ENCODE measurements at places on chromosomes 3 and 15.

GRCh38 chr15:73934281-73934680 lies 8.0 kb downstream of the LOXL1 start:
- no peak for DNase-seq

DNA sequence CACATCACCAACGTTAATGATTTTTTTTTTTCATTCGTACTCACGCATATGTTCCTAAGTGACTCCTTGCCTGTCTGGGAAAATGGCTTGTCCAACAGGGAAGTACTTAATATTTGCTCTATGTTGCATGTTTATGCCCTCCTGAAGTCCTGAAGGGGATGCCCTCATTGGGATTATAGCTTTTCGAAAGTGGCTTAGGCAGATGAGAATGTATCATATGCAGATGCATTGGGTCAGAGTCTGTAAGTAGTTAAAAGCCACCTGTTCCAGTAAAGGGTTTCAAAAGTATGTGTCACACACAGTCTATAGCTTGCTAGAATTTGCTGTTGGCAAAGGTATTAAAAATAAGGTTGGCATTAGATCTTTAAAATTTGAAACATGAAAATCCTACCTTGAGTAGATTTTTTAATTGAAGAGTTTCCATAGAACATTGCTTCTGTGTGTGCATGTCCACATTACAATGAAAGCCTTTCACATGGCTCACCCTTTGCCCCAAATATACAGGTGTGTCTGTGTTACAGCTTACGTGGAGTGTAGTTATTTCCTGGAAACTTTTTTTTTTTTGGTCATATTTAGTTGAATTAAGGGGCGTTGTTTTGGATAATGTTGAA lies 2.1 kb downstream of the ABHD17C start:
- DNase-seq: no peak

DNA sequence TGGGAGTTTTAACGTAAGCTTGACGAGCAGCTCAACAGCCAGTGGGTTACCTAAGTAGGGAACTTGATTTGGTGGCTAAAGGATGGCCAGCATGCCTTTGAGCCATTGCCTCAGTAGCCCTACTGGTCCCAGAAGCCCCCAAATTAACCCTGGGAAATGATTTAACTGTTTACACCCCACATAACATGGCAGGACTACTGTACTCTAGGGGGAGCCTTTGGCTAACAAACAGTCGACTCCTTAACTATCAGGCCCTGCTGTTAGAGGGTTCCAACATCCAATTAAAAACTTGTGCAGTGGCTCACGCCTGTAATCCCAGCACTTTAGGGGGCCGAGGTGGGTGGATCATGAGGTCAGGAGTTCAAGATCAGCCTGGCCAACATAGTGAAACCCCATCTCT lies 9.4 kb upstream of the SMCO1 start:
- no peak for DNase-seq

DNA sequence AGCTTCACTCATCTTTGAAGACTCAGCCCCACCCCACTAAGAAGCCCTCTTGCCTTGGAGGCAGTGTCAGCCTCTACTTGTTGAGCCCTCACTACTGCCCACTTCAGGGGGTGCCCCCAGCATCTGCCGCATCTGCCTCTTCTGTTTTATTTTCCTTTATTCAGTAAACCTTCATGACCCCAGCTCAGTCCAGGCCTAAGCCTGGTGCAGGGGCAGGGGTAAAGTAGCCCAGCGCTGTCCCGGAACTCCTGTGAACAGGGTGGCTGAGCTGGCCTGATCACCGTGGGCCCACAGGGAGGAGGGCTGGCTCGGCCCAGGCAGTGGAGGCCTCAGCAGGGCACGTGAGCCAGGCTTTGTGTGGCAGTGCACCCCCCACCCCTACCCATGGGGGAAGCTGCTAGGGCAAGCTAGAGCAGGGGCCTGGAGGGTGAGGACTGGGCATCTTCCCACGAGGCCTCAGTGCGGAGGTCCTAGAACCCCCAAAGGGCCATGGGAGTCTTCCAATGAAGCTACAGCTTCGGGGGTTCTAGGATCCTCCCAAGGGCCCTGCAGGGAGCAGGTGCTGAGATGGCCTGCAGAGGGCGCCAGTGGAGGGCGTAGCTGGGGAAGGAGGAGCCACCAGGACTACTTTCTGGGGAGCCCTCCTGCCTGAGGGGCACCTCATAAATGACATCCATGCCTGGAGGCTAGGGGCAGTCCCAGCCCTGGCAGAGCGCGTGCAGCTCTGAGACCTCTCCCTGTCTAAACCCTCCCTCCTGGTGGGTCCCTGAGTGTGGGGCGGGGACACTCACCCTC lies 36.0 kb downstream of the TSPAN3 start:
- no peak for DNase-seq

GRCh38 chr3:112629425-112629824 lies 11.5 kb downstream of the CCDC80 start:
- DNase-seq: no peak

- no peak for DNase-seq
Measured at GRCh38 chr3:65728138-65728537, 310.6 kb downstream of the MAGI1 start.

GRCh38 chr15:22944651-22945050 lies 35.5 kb downstream of the CYFIP1 start:
- DNase-seq: no peak

- no peak for DNase-seq
Measured at GRCh38 chr3:157154563-157155330, 5.2 kb downstream of the CCNL1 start.

- DNase-seq: no peak
Measured at GRCh38 chr3:102053375-102053989, 204.2 kb downstream of the NFKBIZ start.

DNA sequence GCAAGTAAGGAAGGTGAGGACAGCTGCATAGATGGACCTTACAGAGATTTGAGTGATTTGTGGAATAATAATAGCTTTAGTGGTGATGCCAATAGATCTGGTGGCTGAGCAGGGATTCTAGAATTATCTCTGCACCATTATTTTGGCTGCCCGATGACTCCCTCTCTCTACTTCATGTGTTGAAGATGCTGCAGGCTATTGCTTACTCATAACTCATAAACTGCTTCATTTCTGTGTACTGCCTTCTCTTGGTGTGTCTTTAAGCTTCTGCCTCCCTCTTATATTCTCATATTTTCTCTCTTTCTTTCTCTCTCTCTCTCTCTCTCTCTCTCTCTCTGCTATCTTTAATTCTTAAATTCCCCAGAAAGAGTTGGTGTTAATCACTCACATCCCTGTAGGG lies 256.0 kb upstream of the TRIM42 start:
- no peak for DNase-seq

DNA sequence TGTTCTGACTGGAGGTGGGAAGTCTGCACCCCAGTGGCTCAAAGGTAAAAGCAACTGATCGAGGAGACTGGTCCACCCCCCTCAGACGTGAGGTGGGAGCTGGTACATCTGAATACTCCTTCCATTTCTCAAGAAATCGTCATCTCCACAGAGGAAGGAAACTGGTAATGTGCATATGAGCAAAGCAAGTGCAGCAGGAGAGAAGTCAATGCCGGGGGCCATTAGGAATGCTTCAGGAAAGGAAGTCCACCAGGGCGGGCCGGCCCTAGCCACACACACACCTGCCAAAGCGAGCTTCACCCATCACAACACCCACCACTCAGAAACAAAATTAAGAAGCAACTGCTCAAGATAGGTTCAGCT lies 8.5 kb downstream of the TBC1D2B start:
- DNase-seq: no peak

GRCh38 chr3:166743481-166744134 lies 636.5 kb downstream of the ZBBX start:
- DNase-seq: no peak

DNA sequence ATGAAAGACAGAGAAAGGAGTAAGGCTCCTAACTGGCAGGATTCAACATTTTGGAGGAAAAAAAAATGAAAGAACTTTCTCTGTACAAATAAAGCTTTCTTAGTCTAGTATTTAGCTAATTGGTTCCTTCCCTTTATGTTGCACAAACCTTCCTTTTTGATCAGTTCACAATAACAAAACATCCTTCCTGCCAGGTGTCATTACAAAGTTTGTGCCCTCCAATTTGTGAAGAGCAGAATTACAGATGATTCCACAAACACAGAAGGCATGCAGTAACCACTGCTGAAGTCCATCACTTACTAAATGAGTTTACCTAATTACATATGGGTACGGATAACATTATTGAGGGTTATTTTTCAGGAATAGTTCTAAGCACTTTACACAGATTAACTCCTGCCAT lies 179.9 kb downstream of the FMN1 start:
- DNase-seq: no peak

GRCh38 chr3:185823078-185824044 lies 1.5 kb downstream of the IGF2BP2 start:
- no peak for DNase-seq

DNA sequence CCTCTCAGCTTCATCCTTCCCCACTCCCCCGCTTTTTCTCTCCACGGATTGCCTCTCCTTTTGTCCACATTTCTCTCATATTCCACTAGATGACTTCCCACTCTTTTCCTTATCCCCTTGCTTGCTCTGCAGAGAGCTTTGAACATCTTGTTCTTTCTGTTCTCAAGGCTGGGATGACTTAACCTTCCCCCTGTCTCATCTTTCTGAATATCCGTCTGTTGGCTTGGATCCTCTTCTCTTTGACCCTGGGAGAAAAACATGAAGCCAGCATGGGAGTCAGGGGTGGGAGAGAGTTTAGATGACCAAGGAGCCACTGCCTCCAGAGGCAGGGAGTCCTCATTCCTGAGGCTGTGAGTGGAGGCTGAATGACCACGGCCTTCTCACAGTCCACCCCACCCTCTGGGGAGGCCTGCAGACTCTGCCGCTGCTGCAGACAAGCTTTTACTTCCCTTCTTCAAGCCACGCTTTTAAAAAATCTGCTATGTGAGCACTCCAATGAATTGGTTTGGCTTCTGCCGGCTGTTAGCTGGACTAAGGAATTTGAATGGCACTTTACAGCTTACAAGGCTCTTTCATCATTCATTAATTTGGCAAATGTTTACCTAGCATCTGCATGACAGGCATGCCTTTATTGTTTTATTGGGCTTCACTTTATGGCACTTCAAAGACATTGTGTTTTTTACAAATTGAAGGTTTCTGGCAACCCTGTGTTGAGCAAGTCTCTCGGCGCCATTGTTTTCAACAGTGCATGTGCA lies 111.6 kb upstream of the SLC6A6 start:
- no peak for DNase-seq

- DNase-seq: no peak
Measured at GRCh38 chr3:45986303-45986982, 9.2 kb downstream of the FYCO1 start.

DNA sequence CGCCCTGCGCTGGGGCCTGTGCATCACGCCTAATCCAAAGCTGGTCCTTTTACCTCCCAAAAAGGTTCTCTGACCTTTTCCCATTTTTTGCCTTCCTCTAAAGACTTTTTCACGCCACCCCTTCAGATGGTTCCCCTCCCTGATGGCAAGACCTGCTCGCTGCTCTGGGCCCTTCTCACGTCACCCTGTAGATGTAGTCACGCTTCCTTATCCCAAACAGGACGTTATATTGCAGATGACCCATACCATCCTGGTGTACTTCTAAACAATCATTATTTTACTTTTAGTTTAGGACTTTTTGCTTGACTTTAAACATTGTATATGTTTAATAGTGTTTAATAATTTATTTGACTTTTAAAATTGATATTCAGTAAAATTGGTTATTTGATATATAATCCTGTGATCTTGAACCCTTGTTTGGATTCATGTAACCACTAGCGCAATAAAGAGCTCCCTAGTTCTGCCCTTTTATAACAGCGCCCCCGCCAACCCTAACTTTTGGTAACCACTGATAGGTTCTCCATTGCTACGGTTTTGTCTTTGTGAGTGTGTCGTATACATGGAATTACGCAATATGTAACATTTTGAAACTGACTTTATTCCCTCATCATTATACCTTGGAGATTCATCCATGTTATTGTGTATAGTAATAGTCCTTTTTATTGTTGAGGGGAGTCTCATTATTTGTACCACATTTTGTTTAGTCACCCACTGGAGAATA lies 159.0 kb upstream of the CHRNA7 start:
- DNase-seq: no peak

- no peak for DNase-seq
Measured at GRCh38 chr15:100879464-100880138, at the start of gene ALDH1A3. Gene ALDH1A3, plus strand, starts transcription at chr15:100879831. Its CDS starts 77 bp downstream, at chr15:100879908.

GRCh38 chr3:80734920-80735319 lies 967.1 kb upstream of the ROBO1 start:
- no peak for DNase-seq

DNA sequence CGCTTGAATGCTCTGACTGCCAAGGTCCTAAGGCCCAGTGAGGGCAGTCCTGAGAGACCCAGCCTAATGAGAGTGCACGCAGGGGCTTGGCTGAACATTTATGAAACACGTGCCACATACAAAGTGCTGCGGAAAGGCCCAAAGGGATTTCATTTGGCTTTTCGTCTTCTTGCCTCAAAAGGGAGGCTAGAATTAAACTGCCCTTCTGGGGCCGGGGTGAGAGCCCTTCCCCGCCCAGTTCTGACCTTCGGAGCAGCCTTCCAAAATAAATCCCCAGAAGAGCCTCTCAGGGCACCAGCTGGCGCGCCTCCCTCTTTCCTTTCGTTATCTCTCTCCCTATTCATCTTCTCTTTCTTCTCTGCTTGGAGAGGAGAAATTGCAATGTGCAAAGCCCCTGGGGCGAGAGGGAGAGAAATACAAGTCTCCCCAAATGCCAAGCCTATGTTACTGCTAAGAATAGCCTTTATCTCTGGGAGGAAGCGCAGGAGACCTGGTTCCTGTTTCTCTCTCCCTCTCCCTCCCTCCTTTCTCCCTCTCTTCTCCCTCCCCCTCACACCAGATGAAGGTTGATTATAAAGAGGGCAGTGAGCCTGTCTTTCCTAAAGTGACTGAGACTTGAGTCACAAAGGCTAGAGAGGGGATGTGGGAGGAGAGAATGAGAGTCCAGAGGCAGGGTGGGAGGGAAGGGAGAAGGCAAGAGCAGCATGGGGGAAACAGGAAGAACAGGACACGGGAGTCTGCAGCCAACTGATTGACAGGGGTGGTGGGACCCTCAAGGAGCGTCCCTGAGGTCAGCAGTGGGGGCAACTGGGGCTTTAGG lies 36.7 kb upstream of the NDUFB4 start:
- no peak for DNase-seq

DNA sequence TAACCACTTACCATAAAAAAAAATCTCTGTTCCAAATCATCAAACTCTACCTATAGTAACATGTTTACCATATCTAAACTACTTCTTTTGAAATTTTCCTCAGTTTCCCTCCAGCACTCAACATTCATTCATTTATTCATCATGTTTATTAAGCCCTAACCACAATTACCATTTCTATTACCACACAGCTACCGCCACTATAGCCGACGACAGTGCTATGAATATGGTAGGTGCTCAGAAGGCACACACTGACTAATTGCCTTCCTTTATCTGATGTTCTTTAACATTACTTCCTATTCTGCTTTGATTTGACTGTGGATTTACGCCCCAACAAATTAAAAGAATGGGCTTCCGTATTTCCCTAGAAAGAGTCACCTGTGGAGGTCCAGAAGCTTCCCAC lies 43.9 kb downstream of the GUCA1C start:
- no peak for DNase-seq

GRCh38 chr3:156516284-156516683 lies 38.6 kb downstream of the SSR3 start:
- no peak for DNase-seq

GRCh38 chr15:64635499-64636495 lies 139.6 kb downstream of the RBPMS2 start:
- DNase-seq: no peak
